Effector CD8-positive, alpha-beta T cell (primary cell): ENCODE measurements at places on chromosomes 2 and 18.

DNA sequence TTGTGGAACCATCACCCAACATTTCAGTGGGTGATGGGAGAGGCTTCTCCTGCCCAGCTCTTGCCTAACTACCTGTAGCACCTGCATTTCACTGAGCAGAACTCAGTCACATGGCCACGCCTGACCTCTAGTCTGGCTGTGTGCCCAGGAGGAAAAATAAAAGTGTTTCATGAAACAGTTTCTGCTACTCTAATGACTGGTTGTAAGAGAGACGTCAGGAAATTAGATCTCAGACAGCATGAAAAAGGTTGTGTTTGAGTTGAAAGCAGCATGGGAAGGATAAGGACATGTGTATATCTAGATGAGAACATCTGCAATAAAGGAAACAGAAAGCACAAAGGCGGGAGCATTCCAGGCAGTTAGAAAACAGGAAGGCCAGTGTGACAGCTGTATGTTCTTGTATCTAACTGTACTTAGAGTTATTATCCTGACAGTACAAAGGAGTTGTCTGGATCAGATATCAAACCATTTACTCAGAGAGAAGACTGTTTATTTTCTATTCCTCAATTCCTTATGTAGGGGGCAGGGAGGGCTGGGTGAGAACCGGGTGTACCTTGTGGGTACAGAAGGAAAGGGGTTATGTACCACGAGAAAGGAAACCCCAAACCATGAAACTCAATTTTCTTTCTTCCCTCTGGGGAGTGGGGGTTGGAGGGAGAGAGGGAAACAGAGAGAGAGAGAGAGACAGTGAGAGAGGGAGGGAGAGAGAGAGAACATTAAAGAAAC is 307.4 kb upstream of the VWC2L start:
- no peak for DNase-seq

- no peak for DNase-seq
These were observed 30.3 kb downstream of the PROC start for GRCh38 chr2:127448526-127448925.

DNA sequence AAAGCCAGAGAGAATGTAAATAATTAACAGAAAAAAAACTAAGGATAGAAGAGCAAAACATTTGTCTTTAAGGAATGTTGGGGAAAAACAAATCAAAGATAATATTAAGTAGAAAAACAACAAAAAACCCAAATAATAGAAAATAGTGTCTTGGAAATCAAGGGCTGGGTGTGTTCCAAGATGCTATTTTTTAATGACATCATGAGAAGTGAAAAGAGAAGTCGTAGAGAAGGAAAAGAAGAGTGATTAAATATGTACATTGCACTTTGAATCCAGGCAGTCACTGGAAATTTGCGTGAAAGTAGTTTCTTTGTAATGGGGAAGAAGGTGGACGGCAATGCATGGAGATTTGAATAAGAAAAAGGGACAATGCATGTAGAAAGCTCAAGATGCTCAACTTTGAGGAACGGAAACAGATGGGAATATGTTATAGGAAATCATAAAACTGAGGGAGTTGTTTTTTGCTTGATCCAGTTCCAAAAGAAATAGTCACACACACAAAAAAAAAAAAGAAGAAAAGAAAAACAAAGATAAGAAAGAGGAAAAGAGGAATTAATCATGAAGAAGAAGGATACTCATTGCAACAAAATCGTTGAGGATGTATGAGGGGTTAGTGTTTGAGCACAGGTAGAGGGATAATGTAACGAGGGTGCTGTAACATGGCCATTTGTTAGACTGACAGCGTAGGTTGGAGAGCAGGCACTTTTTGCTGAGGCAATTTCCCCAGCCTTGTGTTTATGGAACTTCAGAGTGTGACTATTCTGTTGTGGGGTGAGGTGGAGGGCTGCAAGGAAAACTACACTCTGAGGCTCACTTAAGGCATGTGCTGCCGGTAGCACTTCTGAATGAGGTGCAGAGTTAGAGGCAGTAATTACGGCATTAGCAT is 184.1 kb downstream of the CALCRL start:
- DNase-seq: no peak

DNA sequence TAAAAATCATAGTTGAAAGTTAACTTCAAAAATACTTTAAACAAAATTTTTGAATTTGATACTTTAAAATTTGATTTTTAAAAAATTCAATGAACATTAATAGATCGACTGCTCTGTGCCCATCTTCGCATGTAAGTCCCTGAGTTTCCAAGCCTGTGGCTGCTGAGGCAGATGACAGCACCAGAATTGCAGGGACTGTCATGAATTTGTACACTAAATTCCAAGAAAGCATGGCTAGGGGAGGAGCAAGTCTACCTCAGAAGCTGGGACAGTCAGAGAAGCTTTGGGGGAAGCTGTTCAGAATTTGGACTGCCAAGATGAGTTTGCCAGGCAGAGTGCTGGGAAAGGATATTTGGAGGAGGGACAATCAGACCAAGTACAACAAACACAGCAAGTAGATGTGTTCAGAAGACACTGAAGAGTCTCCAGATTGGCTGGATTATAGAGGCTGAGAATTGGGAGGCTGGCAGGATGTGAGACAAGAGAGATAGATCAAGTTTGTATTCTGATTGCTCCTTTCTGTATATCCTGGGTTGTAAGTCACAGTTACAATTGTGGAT is 79.0 kb downstream of the ASXL3 start:
- no peak for DNase-seq

GRCh38 chr18:78126106-78126505 is 853.5 kb upstream of the SALL3 start:
- no peak for DNase-seq
